Psoas muscle (tissue), 8 donors: ENCODE measurements at places on chromosomes 6 and 20. TPM values are rescaled to one million over a fixed set of nuclear protein-coding genes. Genes with fewer than 3 reads are reported as not detected.

DNA sequence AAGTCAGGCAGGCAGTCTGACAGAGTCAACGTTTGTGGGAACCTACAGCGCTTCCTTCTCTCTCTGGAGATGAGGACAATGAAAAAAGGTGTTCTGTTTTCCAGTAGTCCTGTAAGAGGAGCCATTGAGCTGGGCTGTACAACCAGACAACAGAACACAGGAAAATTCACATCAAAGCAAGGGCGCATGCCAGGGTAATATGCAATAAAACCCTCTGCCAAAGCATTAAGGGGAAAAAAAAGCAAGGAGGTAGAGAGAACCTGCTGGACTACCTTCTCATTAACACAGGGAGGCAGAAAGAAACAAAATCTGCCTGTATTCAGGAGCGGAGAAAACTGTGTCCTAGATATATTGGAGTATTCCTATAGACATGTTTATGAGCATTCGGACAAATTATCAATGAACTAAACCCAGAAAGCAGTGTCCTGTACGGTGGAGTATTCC is 1.3 kb downstream of the RNF24 start:
- DNase-seq = no peak

RSPO3 gene
- 28.2 TPM for total RNA-seq

DNA sequence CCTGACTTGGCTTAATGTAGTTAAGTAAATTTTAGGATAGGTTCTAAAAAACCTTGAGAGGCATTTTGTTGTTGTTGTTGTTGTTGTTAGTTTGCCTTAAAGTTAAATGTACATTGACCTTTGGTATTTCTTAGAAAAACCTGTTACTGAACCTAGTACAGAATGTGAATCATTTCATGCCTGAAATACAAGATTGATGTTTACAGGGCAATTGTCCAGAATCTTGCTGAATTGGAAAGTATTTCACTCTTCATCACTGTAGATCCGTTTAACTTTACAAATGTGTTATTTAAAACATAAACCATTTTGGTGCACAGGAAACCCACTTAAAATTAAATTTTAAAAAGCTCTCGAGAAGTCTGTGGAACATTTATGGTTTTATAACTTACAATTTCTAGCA is 75.0 kb downstream of the CEP57L1 start:
- DNase-seq = no peak

CLDN20 gene
- not detected for total RNA-seq

GRCh38 chr6:132333639-132334520 is 67.4 kb downstream of the MOXD1 start:
- no peak for DNase-seq

GRCh38 chr6:22828179-22829062 is 259.1 kb downstream of the HDGFL1 start:
- DNase-seq = no peak

DNA sequence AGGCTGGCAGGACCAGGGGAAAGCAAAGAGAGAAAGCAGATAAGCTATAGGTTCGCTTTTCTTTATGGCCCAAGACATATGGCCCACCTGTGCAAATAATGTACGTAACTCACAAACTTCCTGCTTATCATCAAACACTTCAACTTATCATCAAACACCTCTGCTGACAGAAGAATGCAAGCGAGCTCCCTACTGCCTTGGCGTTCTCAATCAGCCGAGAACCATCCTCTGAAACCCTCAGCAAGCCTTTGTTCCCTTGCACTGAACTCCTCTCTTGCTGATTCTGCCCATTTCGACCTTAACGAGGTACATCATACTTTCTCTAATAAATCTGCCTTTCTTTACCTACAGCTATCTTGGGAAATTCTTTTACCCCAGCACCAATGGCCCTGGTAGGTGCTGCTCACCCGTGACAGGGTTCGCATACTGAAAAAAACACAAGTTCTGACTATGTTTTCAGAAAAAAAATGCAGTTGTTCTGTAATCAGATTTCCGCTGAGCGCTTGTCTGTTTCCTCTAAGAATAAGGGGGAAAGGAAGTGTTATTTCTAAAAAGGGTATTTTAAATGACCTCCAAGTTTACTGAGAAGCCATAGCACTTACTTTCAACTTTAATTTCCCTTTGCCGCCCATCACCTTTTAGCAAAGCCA is 28.3 kb downstream of the SERPINB6 start:
- no peak for DNase-seq

GINS1 gene
- 0.15 TPM for total RNA-seq

GRCh38 chr20:25629816-25630499 is 6.1 kb upstream of the NANP start:
- DNase-seq = no peak

CCDC170 gene
- total RNA-seq = 0.15 TPM

GRCh38 chr6:138085839-138086222 is 21.4 kb downstream of the PERP start:
- no peak for DNase-seq

ZBTB46 gene
- total RNA-seq = 4.8 TPM

DNA sequence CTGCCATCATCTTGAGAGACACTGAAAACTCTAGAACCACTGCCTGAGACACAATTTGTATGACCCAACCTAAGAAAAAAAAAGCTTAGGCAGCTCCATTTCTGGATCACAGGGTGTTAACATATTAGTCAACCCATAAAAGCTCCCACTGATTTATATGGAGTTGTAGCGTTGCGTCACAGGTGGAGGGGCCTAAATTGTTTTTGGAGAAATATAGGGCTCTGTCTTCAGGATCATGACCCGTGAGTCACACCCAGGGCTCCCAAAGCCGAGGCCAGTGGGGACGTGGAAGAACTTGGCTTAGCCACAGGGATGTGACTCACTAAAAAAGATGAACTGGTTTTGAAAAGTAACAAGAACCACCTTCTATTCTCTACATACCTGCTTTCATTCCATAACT is 116.5 kb upstream of the BMP2 start:
- DNase-seq = peak; percentile 69

MACROD2 gene
- total RNA-seq = 2.5 TPM

DNA sequence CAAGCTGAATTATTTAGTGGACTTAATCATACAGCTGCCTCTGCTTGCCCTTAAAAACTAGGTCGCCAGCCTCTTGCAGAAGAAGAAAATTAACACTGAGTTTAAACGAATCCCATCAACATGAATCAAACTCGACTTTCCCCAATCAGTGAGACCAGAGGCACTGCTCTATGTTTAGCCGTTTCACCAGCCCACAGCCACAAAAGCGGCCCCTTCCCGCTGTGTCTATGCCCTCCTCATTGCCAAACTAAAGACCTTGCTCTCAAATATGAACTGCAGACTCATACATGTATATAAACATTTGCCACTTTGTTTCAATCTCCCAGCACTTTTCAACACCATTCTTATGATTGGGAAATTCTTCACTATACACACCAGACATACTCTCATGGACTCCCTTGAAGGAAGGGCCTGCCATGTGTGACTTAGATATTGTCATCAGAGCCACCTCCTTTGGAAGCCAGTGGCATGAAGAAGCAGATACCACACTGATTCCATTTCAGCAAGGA is 105.8 kb upstream of the ADGRF1 start:
- DNase-seq = no peak

- DNase-seq = no peak
These were observed 244.2 kb downstream of the CBLN4 start for GRCh38 chr20:55761100-55761499.

DNA sequence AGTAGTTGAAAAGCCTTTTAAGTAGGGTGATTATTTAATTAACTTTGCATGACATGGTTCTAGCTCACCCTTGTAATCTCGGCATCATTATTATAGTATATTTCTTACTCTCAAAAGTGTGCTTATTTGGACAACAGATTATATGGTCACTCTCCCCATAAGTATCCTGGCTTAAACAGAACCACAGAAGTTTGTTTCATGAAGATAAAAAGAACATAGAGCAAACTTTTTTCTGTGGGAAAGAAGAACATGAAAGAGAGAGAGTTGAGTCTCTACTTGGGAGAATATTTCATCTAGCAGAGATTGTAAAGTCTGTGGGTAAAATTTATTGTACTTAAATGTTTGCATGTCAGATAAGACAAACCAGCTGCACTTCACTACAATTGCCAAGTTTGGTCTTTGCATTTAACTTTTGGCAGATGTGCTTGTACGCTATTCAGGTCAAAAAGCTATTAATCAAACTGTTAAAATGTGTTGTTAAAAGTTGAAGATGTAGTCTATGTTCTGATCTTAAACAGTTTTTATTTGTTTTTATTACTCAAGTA is 33.4 kb upstream of the PRIM2 start:
- DNase-seq = no peak

DNA sequence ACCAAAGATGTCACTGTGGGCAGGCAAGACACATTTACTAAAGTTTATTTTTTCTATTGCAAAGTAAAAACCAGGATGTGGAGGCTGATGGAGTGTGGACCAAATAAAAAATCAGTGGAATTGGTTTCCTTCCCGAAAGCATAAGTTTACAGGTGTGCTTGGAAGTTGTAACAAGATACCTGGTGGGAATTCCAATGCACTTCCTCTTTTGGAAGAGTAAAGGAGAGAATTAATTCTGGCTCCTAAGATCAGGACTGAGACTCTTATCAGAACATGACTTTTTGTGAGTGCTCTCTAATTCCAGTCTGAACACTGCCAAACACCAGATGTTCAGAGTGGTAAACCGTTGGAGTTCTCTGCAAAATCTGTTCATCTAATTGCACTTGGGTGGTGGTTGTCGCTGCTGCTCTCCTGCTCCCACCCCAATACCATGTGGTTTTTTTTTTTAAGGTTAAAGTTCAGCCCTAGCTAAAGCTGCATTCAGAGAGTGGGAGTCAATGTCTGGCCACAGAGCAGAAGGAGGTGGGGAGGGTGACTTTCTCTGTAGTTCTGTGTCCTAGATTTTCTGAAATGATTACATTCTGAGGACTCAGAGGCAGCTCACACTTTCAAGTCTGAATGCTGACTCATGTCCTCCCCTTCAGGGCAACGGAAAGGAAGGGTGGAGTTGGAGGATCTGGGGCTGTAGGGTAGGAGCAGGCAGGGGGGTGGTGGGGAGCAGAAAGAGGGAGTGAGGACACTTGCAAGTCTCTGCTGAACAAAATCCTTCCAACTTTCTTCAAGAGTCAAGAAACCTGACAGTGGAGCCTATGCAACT is 275.8 kb upstream of the PRDM1 start:
- DNase-seq = peak; percentile 56

GJA1 gene
- 10.2 TPM for total RNA-seq

DNA sequence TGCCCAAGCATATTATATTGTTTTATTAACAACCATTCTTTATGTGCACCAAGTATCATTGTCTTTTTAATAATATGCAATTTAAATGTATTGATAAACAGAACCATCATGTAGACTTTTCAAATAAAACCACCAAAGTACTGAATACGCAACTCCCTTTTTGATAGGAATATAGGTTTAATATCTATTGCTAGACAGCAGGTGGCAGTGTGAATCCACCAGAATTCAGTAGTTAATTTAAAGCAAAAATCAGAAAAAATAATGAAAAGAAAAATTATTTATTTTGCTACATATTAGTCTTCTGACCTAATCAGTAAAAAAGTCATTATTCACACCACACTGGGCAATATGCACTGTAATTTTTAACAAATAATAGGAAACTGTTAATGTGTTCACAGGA is 143.7 kb downstream of the KLHL32 start:
- DNase-seq = no peak

DNA sequence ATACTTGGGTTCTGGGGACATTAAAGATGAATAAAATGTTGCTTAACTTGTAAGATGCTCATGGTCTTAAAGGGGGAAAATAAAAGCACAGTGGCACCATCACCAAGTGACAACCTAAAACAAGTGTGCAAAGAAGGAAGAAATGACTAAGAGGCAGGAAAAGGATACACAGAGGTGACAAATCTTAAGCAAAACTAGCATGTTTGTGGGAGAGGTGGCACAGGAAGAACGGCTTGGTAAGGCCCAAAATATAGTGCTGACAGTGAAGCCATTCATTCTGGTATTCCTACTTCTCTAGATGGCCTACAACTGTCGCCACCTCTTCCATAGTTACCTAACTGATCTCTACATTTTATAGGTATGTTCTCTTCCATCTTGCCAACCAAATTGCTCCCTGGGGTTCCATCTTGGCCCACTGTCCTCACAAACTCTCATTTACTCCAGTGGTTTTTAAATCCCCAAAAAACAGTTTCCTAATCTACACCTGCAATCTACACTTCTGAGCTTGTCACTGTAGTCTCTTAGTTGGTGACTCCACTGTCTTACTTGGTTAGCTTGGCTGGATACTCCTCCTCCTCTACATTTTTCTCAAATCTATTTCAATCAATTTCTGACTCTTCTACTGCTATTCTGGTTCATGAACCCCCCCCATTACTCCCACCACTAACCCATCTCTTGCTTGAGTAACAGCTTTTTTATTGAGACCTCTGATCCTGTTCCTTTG is 33.5 kb downstream of the FAM8A1 start:
- DNase-seq = no peak

DNA sequence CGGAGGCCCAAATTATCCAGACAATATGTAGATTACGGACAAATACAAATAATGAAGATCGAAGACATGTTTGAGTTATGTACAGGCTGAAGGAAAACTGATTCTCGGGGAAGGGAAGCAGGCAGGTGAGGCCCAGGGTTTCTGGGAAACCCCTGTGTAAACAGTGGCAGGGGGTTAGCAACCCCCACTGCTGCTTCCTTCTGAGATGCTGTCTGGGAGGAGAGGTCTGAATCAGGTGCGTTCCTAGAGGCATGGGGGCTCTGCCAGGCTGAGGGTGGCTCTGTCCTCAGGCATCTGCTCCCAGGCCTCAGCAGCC is 7.2 kb upstream of the MDGA1 start:
- DNase-seq = no peak

DNA sequence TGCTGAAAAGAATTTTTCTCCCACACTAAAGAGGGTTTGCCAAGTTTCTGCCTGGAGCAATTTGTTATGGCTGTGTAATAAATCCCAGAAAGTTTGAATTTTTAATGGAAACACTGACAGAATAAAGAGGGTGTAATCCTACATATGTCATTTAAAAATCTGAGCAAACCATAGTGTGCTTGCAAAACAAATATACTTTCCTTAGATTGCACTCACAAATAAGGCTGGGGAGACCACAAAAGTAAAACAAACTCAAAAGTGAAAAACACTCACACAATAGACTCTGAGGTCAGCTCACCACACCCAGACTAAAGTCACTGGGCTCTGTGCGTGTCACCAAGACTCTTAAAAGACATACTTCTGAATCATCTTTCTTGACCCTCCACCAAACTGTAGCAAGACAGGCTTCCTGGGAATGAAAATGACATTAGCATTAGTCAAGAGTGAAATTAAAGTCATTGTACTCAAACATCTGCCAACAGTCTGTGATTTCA is 4.8 kb upstream of the ATXN1 start:
- no peak for DNase-seq

SEMG1 gene
- not detected for total RNA-seq

- no peak for DNase-seq
These were observed 4.3 kb downstream of the TMEM30A start for GRCh38 chr6:75280131-75280855.

DNA sequence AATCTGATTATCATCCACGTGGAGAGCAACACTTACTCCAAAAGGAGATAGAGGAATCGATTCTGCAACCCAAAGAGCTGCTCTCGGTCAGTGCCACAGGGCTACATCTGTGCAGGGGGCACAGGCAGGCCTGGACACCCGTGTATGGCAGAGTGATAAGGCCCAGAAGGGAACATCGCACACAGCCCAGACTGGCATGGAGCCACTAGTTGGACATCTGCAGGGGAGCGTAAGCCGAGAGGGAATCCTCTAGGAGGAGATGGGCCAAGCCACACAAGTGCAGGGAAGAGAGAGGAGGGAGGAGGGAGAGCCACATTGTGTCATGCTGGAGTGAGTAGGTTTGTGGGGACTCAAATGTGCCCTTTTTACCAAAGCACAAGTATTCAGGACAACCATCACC is 50.4 kb upstream of the ENTPD6 start:
- DNase-seq = no peak

GRCh38 chr20:56736285-56736857 is 107.3 kb downstream of the TFAP2C start:
- DNase-seq = no peak
